ENCODE measurements at places on chromosomes 4 and X.

GRCh38 chrX:70001269-70001668, 48.5 kb downstream of the AWAT2 start:
- DNase-seq = peak; percentile 33

DNA sequence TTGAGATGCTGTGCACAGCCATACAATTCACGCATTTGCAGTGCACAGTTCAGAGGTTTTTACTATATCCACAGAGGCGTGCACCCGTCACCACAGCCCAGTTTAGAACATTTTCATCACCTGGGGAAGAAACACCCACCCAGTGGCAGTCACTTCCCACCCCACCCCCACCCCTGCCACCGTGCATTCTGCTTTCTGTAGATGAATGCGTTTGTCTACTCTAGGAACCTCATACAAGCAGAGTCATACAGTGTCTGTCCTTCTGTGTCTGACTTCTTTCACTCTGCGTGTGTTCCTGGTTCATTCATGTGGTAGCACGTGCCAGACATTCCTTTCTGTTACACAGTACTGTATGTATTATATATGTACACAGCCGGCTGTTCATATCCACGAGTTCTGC, 122.8 kb downstream of the TBL1X start:
- no peak for DNase-seq

DNA sequence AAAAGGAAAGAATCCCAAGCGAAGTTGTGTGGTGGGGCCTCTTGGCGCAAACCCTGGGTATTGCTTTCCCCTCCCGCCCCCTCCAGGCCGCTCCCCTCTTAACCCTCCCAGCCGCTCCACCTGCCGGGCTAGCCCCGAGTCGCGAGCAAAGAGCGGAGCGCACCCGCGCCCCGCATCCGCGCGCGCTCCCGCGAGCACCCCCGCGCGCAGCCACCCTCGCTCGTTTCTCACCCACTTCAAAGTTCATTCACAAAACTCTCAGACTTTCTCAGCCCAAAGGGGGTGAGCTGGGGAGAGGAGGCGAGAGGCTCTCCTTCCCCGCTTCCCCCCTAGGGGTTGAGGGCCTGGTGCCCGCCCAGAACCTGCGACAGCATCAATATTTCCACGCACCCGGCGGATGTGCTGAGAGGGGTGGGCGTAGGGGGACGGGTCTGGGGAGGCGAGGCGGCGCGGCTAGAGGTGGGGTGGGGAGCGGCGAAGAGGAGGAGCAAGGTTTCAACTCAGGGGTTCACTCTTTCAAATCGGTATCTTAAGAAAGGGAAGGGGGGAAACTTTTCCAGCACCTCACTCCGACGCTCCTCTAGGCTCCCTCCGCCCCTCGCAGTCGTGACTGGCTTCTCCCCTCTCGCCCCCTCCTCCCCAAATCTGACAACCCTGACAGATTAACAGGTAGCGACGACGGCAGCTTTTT, 1.8 kb downstream of the MAML3 start:
- peak; percentile 68 for DNase-seq

DNA sequence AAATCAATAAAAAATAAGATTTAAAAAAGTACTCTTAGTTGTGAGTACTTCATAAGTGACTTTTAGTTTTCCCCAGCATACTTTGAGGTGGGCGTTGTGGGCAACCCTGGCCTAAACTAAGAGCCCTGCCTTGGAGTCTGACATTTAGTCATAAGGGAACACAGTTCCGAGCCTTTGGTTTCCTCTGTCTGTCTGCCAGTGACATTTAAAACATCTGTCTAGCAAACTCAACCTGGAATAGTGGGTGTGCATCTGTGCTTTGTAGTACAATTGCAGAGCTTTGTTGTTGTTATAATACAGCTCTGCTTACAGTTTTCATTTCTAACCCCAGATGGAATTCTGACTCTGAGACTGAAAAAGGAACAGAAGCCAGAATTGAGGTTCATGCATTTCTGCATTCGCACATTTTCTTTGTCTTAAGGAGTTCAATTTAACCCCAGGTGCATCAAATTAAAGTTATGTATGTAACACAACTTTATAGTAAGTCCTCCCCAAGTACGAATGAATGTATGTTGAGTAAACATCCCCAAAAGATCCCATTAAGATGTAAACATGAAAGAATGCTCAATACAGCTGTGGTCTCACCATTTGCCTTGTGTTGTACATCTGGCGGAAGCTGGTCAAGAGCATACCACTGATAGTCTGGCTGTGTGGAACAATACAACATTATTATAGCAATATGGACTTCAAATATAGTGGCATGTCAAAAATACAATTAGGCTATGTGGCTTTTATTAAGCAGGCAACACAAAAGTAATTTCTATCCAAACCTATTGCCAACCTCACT, 25.9 kb downstream of the TNIP3 start:
- no peak for DNase-seq

- DNase-seq = no peak
Observed at GRCh38 chr4:145167887-145168286, 12.5 kb downstream of the OTUD4 start.

DNA sequence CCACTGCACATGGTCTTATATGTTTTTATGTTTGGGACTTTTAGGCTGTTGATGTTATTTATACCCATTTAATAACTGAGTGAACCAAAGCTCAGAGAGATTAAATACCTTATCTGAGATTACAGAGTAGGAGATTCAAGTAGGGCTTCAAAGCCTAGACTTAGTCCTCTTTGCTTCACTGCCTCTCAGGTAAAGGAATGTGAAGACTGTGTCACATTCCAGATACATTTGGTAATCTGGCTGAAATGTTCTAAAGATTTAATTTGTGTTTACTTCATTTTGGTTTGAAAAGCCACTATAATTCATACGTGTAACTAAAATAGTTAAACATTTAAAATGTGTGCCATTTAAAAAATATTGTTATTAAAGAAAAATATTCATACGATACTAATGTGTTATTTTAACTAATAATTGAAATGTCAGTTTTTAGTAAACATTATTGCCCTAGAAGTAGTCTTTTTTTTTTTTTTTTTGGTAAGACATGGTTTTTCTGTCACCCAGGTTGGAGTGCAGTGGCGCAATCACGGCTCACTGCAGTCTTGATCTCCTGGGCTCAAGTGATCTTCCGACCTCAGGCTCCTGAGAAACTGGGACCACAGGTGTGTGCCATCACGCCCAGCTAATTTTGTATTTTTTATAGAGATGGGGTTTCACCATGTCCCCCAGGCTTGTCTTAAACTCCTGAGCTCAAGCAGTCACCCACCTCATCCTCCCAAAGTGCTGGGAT, 54.3 kb downstream of the WWC2 start:
- no peak for DNase-seq

- DNase-seq = no peak
Observed at GRCh38 chr4:7829652-7830580, 109.7 kb downstream of the AFAP1 start.

Measured in heart right ventricle (tissue), 16 donors.